ENCODE measurements at places on chromosomes 5 and 9.
A peak's percentile ranks its signal among the peaks of the same experiment; 100 is the strongest.

DNA sequence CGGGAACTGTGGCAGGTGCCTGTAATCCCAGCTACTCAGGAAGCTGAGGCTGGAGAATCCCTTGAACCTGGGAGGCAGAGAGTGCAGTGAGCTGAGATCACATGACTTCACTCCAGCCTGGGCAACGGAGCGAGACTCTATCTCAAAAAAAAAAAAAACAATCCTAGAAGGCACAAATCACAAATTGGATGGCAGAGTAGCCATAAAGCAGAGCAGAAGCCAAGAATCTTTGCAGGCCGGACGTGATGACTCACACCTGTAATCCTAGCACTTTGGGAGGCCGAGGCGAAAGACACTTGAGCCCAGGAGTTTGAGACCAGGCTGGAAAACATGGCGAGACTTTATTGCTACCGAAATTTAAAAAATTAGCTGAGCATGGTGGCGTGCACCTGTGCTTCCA lies 9.2 kb upstream of the FUBP3 start:
- H3K4me3 ChIP-seq, result no peak overlapping the region
- H3K36me3 ChIP-seq, result no peaks in the 10 kb centered on the region
- no peak overlapping the region for H3K27ac ChIP-seq
- no peak for DNase-seq

- H3K27ac ChIP-seq, result no peak overlapping the region
- no peak for DNase-seq
These were observed 41.2 kb upstream of the SVEP1 start for GRCh38 chr9:110620726-110621125.

DNA sequence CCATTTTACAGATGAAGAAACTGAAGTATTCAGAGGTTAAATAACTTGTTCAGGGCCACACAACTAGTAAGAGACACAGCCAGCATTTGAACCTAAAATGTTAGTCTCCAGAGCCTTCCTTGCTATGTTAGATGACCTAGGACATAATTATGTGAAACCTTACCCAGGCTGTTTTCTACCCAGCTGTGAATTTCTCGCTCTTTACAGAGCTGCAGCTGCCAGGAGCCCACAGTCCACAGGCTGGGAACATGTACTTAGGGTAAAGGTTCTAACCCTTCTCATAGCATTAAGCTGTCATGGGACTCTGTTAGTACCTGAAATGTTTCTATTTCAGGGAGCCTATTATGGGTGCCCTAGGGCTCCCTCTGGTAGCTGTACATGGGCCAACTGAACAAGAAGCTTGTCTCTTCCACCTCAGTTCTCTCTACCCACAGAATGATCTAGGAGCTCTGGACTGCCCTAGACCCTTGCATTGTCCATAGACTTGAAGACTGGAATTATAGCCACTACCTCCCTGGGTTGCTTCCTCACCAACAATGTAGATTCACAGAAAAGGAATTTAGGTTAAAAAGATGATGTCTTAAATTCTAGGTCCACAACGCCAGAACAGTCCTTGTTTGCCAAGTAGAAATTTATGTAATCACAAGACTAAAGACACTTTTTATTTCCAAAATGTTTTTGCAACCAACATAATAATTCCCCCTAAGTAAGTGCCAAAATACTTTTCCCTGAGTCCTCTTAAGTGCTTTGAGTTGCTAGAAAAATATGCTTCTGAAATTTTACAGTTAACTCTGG lies 262.9 kb downstream of the PIK3R1 start:
- no peaks in the 10 kb centered on the region for H3K4me1 ChIP-seq
- H3K27ac ChIP-seq, result no peak overlapping the region
- H3K27me3 ChIP-seq, result no peaks in the 10 kb centered on the region
- DNase-seq, result no peak
- no peaks in the 10 kb centered on the region for H3K36me3 ChIP-seq

DNA sequence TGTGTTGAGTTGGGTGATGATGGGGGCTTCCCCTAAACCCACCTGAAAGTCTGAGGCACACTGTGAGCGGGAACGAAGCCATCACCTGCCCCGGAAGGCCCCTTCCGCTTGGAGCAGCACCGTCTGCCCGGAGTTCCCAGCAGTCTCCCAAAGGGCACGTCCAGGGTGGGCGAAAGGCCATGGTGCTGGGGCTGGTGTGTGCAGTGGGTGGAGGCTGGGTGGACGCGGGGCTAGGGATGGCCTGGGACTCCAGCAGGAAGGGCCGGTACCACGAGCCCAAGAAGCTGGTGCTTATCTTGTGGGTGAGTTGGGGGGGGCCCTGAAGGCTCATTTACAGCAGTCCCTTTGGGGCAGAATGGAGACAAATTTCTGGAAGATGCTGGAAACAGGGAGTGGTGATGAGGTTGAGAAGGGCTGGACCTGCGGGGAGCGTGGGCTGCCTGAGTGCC lies 4.6 kb downstream of the FLT4 start:
- no peak for DNase-seq
- H3K4me3 ChIP-seq, result no peak overlapping the region
- no peak overlapping the region for H3K27ac ChIP-seq
- no peaks in the 10 kb centered on the region for H3K36me3 ChIP-seq

DNA sequence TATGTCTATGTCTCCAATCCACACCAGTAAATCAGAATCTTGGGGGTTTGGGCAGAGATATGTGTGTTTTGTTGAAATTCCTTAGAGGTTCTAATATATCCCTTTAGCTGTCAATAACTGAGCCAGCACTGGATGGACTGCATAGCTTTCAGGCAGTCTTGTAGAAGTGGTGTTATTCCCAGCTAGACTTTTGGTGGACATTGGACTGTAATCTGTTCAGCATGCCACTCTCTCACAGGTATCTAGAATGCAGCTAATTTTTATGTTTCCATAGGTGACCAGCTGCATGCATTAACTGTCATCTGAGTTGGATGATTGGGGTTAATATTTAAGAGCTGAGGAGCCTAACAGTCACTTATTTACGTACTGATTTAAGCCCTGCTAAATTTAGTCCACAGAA lies 45.1 kb upstream of the IL13 start:
- no peak for DNase-seq
- H3K27me3 ChIP-seq, result no peaks in the 10 kb centered on the region
- no peaks in the 10 kb centered on the region for H3K4me1 ChIP-seq
- H3K36me3 ChIP-seq, result peaks cover 23% of the 10 kb centered on the region

DNA sequence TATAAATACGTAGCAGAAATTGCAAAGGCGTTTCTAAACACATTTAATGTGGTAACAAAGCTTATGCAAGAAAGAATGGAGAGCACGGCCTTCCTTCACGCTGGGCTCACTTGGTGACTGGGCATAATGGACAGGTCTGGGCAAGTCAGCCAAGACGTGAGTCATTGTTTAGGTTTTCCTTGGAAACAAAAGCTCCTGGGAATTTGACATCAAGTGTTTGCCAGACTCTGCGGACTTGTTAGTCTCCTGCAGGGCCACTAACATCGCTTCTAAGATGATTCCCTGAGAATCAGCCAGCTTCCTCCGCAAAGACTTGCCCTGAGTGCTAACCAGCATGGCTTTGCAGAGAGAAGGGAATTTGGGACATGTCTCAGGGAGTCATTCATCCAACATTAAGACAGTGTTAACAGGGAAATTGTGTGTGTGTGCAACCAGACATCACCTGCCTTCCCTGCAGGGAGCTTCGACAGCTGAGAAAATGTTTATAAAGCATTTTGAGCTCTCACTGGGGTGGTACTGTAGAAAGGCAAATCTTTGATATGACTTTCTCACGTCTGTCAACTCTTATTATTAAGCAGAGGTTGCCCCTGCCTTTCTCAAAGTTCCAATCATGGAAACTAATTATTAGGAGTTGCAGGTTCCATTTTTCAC lies 182.5 kb downstream of the NTRK2 start:
- no peaks in the 10 kb centered on the region for H3K36me3 ChIP-seq
- H3K27me3 ChIP-seq, result no peaks in the 10 kb centered on the region
- H3K27ac ChIP-seq, result no peak overlapping the region
- peaks cover 4% of the 10 kb centered on the region for H3K4me1 ChIP-seq
- no peak overlapping the region for H3K4me3 ChIP-seq
- peak; percentile 27 for DNase-seq

GRCh38 chr5:68949711-68950110 lies 144.1 kb upstream of the SLC30A5 start:
- H3K27me3 ChIP-seq, result no peaks in the 10 kb centered on the region
- H3K4me1 ChIP-seq, result no peaks in the 10 kb centered on the region
- H3K36me3 ChIP-seq, result no peaks in the 10 kb centered on the region
- H3K4me3 ChIP-seq, result no peak overlapping the region
- no peak for DNase-seq
- no peak overlapping the region for H3K27ac ChIP-seq

Data from body of pancreas (tissue), 4 donors.